Activated CD8-positive, alpha-beta T cell treated with anti-CD3 and anti-CD28 coated beads, Interleukin-2, amount 10 ng/mL, durations not matched to agents 7 days and 5 days (primary cell): ENCODE measurements at places on chromosomes 5 and 9. TPM values are rescaled to one million over a fixed set of nuclear protein-coding genes. Genes with fewer than 3 reads are reported as not detected.

GRCh38 chr9:99055384-99055783 lies 49.5 kb upstream of the TGFBR1 start:
- no peaks in the 10 kb centered on the region for H3K27me3 ChIP-seq
- no peak overlapping the region for H3K27ac ChIP-seq
- H3K4me3 ChIP-seq, result no peak overlapping the region
- DNase-seq, result no peak
- H3K4me1 ChIP-seq, result peaks cover 81% of the 10 kb centered on the region
- H3K36me3 ChIP-seq, result peaks cover 29% of the 10 kb centered on the region

DNA sequence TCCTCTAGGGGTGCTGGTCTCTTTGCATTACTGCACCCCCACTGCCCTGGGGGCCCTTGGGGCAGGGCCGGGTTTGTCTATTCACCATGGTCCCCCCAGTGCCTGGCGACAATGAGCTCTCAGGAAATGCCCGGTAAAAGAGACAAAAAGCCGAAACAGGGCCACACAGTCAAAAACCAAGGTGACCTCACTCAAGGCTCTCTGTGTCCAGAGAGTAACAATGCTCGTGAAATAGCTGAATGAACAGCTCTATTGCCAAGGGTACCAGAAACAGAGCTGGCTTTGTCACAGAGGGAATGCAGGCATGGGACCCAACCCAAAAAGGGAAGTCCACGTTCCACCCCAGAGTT lies 16.0 kb downstream of the SH3PXD2B start:
- H3K27ac ChIP-seq, result no peak overlapping the region
- H3K27me3 ChIP-seq, result peaks cover 2% of the 10 kb centered on the region
- H3K4me3 ChIP-seq, result no peak overlapping the region
- DNase-seq, result no peak
- no peaks in the 10 kb centered on the region for H3K36me3 ChIP-seq

DNA sequence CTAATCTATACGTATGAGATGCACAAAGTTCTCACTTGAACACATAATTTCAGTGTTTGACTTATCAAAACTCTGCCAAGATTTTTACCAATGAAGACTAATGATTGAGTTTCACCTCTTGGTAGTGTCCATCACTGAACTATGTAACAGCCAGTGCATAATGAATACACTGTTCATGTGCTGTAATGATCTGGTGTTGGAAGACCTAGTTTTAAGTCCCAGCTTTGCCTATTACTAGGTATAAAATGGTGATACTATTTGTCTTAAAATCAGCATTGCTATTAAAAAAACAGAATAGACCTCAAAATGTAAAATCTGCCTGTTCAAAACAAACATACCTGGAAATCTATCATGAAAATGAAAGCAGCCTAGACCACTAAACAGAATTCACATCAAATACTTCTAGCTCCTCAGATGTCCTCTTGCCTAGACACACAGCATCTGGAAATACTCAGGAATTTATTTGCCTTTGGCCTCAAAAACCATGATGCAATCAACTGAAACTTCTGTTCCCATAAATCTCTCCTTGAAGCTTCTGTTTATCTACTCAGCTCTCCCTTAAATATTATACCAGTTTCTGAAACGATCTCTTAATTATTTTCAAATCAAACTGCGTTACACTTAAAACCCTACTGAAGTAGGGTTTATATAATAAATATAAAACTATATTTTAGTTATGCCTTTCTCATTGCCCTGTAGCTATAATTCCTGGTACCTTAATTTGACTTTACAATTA lies 38.1 kb downstream of the MRPS27 start:
- H3K4me1 ChIP-seq, result peaks cover 4% of the 10 kb centered on the region
- no peak for DNase-seq
- no peak overlapping the region for H3K4me3 ChIP-seq
- H3K36me3 ChIP-seq, result peaks cover 24% of the 10 kb centered on the region
- no peaks in the 10 kb centered on the region for H3K27me3 ChIP-seq

DNA sequence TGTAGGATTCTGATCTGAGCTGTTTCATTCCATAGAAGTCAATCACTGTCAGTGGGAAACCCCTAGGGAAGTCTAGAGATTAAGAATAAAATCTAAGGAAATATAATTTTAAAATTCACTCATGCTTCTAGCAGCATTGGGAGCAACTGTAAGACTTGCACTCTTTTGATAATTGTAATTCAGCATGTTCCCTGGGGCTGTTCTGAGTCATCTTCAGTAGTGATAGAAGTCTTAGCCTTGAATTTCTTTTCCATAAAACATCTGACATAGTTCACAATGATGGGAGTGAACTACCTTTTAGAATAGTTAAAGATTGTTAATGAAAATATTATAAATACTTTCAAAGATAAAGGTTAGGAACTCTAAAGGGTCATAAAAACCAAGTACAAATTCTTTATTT lies 935.8 kb downstream of the DTWD2 start:
- no peaks in the 10 kb centered on the region for H3K27me3 ChIP-seq
- DNase-seq, result no peak
- no peak overlapping the region for H3K27ac ChIP-seq
- H3K4me1 ChIP-seq, result no peaks in the 10 kb centered on the region
- H3K4me3 ChIP-seq, result no peak overlapping the region
- H3K36me3 ChIP-seq, result no peaks in the 10 kb centered on the region

GRCh38 chr5:114471529-114471928 lies 109.7 kb downstream of the KCNN2 start:
- no peaks in the 10 kb centered on the region for H3K4me1 ChIP-seq
- H3K27ac ChIP-seq, result no peak overlapping the region
- no peaks in the 10 kb centered on the region for H3K36me3 ChIP-seq

DNA sequence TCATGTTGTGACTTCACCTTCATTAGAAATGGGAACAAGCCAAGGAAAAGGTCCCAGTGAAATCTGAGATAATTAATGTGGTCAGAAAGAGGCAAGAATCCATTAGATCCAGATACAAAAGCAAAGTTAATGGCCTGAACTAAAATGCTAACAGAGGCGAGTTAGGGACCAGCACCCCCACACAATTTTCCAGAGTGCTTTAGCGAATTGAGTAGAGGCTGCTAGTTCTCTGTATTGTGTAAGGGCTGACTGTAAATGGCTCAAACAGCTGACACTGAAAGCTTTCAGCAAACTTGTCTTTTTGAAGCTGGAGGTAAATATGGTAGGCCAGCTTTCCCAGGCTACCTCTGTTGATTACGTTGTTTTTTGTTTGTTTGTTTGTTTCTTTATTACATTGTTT lies 75.5 kb downstream of the CSNK1A1 start:
- no peaks in the 10 kb centered on the region for H3K4me1 ChIP-seq
- no peaks in the 10 kb centered on the region for H3K36me3 ChIP-seq
- no peak overlapping the region for H3K27ac ChIP-seq
- H3K27me3 ChIP-seq, result peaks cover 2% of the 10 kb centered on the region

GRCh38 chr5:52738095-52738506 lies 49.6 kb upstream of the ITGA1 start:
- peaks cover 50% of the 10 kb centered on the region for H3K4me1 ChIP-seq
- DNase-seq, result no peak
- H3K27me3 ChIP-seq, result no peaks in the 10 kb centered on the region
- H3K27ac ChIP-seq, result peak overlapping the region; percentile 51
- H3K4me3 ChIP-seq, result no peak overlapping the region
- H3K36me3 ChIP-seq, result peaks cover 38% of the 10 kb centered on the region

DNA sequence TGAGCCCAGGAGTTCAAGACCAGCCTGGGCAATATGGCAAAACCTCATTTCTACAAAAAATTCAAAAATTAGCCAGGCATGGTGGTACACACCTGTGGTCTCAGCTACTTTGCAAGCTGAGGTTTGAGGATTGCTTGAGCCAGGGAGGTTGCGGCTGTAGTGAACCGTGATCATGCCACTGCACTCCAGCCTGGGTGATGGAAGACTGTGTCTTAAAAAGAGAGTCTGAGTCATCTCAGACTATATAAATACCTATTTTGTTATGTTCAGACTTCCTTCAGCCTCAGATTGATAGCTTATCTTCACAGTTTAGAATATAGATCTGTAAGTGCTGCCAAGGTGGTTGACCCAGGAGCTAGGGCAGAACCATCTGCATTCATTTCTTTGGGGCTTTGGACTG lies 1.6 kb upstream of the PAIP2 start:
- peaks cover 39% of the 10 kb centered on the region for H3K4me1 ChIP-seq
- H3K27me3 ChIP-seq, result no peaks in the 10 kb centered on the region
- H3K27ac ChIP-seq, result no peak overlapping the region
- no peak for DNase-seq

- H3K27ac ChIP-seq, result no peak overlapping the region
- no peaks in the 10 kb centered on the region for H3K36me3 ChIP-seq
- peaks cover 6% of the 10 kb centered on the region for H3K27me3 ChIP-seq
- H3K4me1 ChIP-seq, result no peaks in the 10 kb centered on the region
- no peak for DNase-seq
Measured at GRCh38 chr9:134332841-134333233, 6.6 kb downstream of the RXRA start.

GRCh38 chr9:106704056-106704615 lies 158.8 kb upstream of the ZNF462 start:
- DNase-seq, result no peak
- H3K27ac ChIP-seq, result no peak overlapping the region
- H3K27me3 ChIP-seq, result no peaks in the 10 kb centered on the region
- no peaks in the 10 kb centered on the region for H3K4me1 ChIP-seq

DNA sequence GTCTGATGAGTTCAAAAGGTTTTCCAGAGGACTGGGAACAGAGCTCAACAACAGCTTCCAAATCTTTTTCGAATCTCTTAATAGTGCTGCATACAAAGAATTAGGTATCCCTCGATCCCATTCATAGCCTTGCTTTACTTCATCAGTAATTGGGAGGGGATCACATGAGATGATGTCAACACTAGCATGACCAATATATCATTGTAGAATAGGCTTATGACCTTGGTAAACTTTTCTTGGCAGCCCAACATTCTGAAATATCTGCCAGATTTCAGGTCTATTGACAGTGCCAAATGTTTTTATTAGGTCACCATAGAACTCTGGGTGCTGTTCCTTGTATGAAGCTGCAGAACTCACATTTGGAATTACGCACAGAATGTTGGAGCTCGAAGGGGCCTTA lies 228.9 kb downstream of the FGF10 start:
- H3K4me1 ChIP-seq, result no peaks in the 10 kb centered on the region
- no peak overlapping the region for H3K4me3 ChIP-seq
- no peak for DNase-seq
- H3K27ac ChIP-seq, result no peak overlapping the region
- no peaks in the 10 kb centered on the region for H3K27me3 ChIP-seq

DNA sequence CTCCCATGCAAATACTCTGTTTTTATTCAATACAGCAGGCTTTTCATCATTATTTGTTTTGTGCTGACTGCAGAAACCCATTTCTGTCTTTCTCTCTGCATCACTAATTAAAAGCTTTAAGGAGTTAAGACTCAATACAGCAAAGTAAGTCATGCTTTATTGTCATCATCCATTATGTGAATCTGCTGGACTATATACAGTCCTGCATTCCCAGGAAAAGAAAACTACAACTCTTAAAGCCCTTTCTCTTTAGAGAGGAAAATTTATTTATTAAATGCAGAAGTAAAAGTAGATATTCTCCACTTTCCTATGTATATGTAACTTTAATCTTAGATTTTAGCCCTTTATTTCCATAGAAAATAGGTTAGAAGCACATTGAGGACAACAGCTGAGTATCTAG lies 706.6 kb upstream of the RGMB start:
- no peak overlapping the region for H3K4me3 ChIP-seq
- no peak overlapping the region for H3K27ac ChIP-seq
- no peaks in the 10 kb centered on the region for H3K27me3 ChIP-seq
- no peak for DNase-seq

- H3K36me3 ChIP-seq, result no peaks in the 10 kb centered on the region
- H3K27ac ChIP-seq, result no peak overlapping the region
- no peaks in the 10 kb centered on the region for H3K4me1 ChIP-seq
- no peaks in the 10 kb centered on the region for H3K27me3 ChIP-seq
Measured at GRCh38 chr5:32628049-32628844, 42.9 kb downstream of the SUB1 start.

DNA sequence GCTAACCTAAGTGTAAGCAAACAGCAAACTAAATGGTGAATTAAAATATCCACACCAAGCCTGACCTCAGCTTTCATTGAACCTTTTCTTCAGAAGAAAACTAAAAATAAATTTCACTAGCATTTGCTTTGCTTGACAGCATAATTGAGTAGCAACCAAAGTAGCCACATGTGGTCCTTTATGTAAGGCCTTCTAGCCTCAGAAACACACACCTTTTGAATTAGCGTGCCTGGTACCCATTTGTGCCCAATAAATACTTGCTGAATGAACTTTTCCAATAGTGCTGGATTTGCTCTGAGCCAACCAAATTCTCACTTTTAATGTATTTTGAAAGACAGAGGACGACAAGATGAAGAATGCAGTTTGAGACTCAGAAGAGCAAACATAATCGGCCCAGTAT lies 2.1 kb upstream of the NIPBL start:
- H3K27ac ChIP-seq, result no peak overlapping the region
- peaks cover 25% of the 10 kb centered on the region for H3K36me3 ChIP-seq
- H3K27me3 ChIP-seq, result no peaks in the 10 kb centered on the region
- H3K4me1 ChIP-seq, result peaks cover 33% of the 10 kb centered on the region
- H3K4me3 ChIP-seq, result peak overlapping the region; percentile 87

- peaks cover 15% of the 10 kb centered on the region for H3K27me3 ChIP-seq
- no peak for DNase-seq
- peaks cover 17% of the 10 kb centered on the region for H3K4me1 ChIP-seq
- no peak overlapping the region for H3K4me3 ChIP-seq
- H3K36me3 ChIP-seq, result peaks cover 22% of the 10 kb centered on the region
Measured at GRCh38 chr5:95633671-95634070, 12.9 kb upstream of the RFESD start.

DNA sequence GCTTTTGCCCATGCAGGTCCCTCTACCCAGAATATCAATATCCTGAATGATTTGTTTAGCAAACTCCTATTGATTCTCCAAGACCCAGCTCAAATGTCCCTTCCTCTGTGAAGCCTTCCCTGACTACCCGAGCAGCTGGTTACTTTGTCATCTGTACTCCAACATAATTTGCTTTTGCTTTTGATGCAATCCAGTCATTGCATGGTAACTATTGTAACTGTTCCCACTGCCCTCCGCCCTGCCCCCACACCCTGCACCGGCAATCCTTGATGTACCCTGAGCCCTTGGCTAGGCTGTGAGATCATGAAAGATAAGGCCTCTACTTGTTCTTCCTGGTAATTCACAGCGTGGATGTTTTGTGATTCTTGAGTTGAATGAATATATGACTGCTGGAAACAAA lies 119.9 kb upstream of the BOD1 start:
- no peak overlapping the region for H3K4me3 ChIP-seq
- no peaks in the 10 kb centered on the region for H3K27me3 ChIP-seq
- no peak overlapping the region for H3K27ac ChIP-seq
- no peaks in the 10 kb centered on the region for H3K4me1 ChIP-seq
- H3K36me3 ChIP-seq, result no peaks in the 10 kb centered on the region

- H3K27ac ChIP-seq, result no peak overlapping the region
- H3K27me3 ChIP-seq, result no peaks in the 10 kb centered on the region
Measured at GRCh38 chr9:113617550-113617949, 154.0 kb downstream of the RGS3 start.

GRCh38 chr5:27311544-27311943 lies 273.2 kb upstream of the CDH9 start:
- H3K36me3 ChIP-seq, result no peaks in the 10 kb centered on the region
- no peak overlapping the region for H3K4me3 ChIP-seq
- no peak overlapping the region for H3K27ac ChIP-seq
- no peaks in the 10 kb centered on the region for H3K27me3 ChIP-seq
- no peak for DNase-seq
- H3K4me1 ChIP-seq, result no peaks in the 10 kb centered on the region

GRCh38 chr5:17713301-17713700 lies 79.0 kb downstream of the TAF11L14 start:
- DNase-seq, result no peak
- no peaks in the 10 kb centered on the region for H3K4me1 ChIP-seq
- no peaks in the 10 kb centered on the region for H3K27me3 ChIP-seq

ANKRD34B gene
- not detected for total RNA-seq

SPARC gene
- total RNA-seq, result not detected

ARID3C gene
- 0.34 TPM for total RNA-seq

SLC45A2 gene
- 0.34 TPM for total RNA-seq

LTC4S gene
- 3.8 TPM for total RNA-seq
